NCI-H1694 treated with DMSO at 0.1 percent for 48 hours (cell line): ENCODE measurements at places on chromosomes 4 and X.

DNA sequence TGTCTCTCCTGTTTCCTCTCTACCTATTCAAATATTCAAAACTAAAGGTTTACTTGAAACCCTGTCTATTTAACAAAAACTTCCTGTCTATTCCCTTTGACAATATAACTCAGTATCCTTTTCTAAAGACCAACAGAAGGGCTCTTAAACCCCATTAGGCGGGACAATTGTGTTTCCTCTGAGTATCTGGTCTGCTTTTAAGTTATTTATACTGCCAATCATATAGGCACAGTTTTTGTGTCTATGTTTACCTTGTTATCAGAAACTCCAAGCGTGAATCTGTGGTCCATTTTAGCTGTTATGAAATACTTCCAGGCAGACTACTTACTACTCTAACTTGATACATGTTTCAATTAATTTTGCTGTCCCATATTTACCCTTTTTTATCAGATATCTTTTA, 350.0 kb upstream of the CTSO start:
- no peak for DNase-seq

GRCh38 chrX:1368385-1368698, 23.6 kb downstream of the SLC25A6 start:
- no peak for DNase-seq

GRCh38 chrX:108211301-108211700, 119.7 kb downstream of the ATG4A start:
- no peak for DNase-seq

GRCh38 chr4:11098461-11098860, 330.2 kb downstream of the HS3ST1 start:
- no peak for DNase-seq

DNA sequence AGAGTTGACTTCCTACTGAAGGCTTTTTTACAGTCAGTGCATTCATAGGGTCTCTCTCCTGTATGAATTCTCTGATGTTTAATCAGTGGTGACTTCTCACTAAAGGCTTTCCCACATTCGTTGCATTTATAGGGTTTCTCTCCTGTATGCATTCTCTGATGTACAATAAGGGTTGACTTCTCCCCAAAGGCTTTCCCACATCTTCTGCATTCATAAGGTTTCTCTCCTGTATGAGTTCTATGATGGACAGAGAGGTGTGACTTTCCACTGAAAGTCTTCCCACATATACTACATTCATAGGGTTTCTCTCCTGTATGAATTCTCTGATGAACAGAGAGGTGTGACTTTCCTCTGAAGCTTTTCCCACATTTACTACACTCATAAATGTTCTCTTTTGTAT, 45.2 kb downstream of the ZNF674 start:
- DNase-seq = no peak
